GM23248 (cell line): ENCODE measurements at places on chromosomes 3 and 15.

DNA sequence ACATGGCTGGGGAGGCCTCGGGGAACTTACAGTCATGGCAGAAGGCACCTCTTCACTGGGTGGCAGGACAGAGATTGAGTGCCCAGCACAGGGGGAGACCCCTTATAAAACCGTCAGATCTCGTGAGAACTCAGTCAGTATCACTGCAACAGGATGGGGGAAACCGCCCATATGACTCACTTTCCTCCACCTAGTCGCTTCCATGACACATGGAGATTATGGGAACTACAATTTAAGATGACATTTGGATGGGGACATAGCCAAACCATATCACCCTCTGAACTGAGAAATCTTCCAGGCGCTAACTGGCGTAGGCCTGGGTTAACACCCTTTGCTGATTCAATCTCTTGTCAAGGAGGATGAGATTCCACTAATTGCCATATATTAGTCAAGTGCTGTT lies 392.3 kb downstream of the FEZF2 start:
- peak; percentile 6 for DNase-seq

DNA sequence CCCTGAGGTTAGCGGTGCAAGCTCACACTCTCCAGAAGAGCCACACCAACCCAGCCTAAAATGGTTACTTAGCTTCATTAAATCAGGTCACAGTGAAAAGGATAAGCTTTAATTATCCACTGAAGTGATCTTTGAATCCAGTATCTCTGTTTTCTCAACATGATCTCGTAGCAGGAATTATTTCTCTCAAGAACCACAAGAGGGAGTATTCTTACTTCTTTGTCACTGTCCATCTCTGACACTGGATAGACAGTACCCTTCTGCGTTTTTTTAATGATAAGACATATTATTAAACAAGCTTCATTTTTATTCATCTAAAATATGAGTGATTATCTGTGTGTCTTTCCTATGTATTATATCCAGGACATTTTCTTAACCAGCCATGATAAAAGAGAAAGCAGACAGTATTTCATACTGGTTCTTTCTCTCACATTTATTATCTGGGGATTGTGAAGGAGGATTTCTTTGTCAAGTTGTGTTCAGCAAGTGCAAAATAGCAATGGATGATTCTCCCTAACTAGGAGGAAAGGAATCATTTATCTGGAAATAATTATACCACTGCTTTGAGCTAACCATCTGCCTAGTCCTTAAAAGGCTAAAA lies 105.4 kb upstream of the CCDC54 start:
- DNase-seq = peak; percentile 82

DNA sequence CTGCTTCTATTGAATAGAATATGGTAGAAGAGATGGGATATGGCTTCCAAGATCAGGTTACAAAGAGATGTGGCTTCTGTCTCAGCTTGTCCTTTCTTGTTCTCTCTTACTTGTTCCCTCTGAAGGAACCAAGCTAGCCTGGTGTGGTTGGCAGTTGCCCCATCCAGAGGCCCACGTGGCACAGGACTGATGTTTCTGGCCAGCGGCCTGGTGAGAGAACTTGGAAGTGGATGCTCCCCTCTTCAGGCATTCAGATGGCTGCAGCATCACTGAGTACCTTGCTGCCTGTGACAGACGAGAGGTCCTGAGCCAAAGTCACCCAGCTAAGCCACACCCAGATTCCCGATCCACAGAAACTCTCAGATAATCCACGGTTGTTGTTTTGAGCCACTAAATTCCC lies 183.6 kb downstream of the NSMCE3 start:
- no peak for DNase-seq

- DNase-seq = no peak
These were observed 172.3 kb upstream of the MBNL1 start for GRCh38 chr3:152096280-152096906.

DNA sequence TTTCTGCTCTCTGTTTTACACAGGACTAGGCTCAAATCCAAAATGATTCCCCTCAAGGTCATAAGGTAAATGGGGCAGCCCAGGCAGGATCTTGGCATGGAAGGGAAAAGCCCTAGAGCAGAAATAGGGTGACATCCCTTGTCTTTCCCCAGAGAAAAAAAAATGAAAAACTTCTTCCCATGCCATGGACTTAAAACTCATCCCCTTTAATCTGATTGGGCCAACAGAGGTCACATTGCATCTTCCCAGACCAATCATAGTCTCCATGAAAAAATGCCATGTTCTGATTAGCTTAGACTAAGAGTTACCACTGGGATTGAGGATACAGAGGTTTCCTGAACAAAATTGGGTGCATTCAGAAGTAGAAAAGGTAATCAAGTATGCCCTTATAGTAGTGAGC lies 241.3 kb upstream of the LRTM1 start:
- no peak for DNase-seq

GRCh38 chr3:70780790-70781189 lies 468.4 kb upstream of the MDFIC2 start:
- DNase-seq = no peak

DNA sequence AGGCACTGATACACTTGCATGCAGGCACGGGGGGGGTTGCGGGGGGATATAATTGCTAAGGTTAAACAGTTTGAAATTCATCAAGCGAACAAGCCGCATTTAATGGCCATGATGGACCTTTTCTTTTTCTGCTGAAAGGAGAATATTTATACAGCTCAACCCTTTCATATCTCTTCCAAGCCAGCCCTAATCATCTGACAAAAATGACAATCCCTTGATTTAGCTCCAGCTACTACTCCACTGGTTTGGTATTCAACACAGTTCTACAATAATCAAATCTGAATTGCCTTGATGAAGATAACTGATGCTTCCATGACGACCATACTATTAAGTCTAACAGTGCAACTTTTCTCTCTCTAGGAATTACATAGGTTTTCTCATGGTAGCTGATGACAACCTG lies 374.9 kb downstream of the PLCL2 start:
- DNase-seq = no peak

- no peak for DNase-seq
These were observed 117.0 kb upstream of the ARL6 start for GRCh38 chr3:97647441-97647982.

DNA sequence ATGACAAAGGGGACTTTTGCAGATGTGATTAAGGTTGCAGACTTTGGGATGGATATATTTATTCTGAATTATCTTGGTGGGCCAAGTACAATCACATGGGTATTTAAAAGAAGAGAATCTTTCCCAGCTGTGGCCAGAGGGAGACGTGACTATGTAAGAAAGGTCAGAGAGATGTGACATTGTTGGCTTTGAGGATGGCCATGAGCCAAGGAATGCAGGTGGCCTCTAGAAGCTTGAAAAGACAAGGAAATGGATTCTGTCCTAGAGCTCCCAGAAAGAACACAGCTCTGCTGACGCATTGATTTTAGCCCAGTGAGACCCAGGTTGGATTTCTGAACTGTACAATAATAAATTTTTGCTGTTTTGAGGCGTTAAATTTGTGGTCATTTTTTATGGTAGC lies 616.0 kb upstream of the TBL1XR1 start:
- DNase-seq = no peak

- no peak for DNase-seq
These were observed 16.2 kb upstream of the DENND6A start for GRCh38 chr3:57709031-57709430.

DNA sequence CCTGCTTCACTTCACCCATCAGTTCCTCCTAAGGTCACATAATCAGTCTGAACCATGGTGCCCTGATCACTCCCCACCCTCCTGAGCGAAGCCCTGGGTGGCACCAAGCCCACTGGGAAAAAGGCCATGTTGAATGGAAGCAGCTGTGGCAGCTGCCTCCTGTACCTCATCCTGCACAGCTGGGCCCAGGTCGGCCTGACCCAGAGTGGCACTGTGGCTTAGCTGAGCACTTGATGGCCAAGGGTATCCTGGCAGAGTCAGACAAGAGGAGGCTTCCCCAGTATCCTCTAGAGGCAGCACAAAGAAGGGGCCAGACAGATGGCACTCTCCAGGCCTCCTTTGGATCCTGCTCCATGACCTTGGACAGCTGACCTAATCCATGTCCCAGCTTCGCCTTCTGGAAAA lies 68.4 kb downstream of the TLE3 start:
- no peak for DNase-seq

- DNase-seq = no peak
These were observed 13.1 kb upstream of the OCA2 start for GRCh38 chr15:28112101-28112760.

GRCh38 chr15:81297147-81297572 lies 26.8 kb downstream of the STARD5 start:
- peak; percentile 76 for DNase-seq

DNA sequence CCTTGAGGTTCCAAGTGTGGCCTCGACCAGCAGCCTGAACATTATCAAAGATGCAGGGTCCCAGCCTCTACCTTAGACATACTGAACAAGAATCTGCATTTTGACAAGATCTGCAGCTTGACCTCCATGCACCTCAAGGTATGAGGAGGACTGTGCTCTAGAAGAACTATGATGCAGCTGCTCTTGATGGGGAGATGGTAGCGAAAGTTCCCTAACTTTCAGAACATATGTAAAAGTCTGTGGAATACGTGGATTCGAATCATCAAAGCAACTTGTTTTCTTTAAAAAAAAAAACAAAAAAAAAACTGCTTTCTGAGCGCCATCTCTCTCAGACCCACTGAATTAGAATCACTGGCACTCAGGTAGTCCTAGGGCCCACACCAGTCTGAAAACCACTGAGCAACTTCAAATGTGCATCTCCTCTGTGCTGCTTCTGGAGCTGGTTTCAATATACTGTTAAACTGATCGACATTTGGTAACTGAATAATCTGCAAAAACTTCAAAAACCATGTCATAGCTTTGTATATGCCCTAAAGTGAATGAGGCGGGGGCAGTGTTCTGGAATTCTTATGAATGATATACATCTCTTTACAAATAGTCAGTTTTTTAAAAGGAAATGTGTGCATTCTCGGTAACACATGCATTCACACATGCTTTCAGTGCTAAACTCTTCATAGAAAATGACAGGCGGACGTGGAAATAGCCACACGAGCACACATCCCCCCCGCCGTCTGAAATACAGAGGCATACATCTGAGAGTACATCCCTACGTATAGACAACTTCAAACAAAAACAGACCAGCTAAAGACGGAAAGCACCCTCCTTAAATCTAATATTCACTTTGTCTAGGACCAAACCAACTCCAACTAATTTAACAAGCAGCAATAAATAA lies 128.8 kb downstream of the FOXP1 start:
- no peak for DNase-seq

DNA sequence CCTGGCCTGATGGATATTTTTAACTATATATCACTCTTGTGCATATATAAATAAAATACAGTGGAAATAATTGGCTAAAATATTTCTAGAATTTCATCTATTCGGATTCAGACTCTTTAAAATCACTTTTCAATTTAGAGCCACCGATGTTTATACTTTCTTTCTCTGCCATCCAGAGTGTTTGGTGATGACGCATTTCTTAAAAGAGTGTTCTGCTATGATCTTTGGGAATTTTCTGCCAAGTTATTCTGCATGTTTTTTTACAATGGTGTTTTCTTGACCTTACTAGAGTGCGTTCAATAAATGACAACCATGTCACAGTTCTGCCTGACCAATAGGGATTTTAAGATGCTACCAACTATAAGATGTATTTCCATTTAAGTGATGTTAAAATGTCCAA lies 30.2 kb downstream of the PPP2R3A start:
- DNase-seq = peak; percentile 48

DNA sequence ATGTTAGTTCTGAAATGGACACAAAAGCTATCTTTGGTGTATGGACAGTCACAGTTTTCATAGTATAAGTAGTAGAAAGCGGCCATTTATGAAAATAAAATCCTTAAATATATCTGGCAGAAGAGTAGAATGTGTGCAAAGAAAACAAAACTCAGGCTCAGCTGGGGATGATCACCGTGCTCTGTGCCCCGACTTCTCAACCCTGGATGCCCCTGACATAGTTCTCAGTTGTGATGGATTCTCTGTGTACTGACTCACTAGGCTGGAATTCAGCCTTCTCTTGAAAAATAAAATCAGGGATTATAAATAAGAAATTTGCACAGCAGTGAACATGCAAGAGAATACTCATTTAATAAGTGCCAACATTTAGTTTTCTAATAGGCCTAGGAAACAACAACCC lies 925.1 kb upstream of the NR2F2 start:
- peak; percentile 29 for DNase-seq

DNA sequence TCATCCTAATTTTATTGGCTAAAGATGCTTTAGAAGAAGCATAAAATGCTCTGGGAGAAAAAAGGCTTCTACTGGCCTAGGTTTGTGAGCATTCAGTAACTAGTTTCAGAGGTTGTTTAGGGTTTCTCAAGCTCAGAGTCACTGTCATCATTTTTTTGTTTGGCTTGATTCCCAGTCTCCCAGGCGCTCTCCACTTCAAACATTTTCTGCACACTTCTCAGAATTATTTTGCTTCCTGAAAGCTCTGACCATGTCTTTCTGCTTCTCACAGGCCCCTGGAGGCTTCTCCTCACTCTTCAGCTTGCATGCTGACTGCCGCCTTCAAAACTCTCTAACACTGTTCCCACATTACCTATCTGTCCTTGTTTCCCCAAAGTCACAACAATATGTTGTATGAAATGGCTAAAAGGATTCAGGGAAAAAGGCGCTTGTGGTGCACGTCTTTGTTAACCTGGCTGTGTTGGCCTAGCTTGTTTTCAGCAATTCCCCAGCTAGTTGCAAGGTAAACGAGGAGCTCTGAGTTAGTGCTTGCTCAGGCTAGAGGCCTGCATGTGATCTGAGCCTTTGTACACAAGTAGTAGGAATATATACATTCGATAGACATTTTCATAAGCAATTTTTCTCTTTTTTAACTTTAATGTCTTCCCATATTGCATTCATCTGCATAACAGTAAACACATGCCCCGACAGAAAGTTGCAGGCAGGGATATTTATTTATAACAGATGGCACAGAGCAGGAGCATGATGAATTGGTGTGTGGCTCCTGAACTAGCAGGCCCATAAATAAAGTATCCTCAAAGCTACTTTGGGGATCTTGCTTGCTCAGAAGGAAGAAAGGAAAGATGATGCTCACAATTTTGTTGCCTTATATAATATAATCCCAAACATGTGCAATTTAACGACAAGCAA lies 129.2 kb upstream of the DPH6 start:
- peak; percentile 68 for DNase-seq

DNA sequence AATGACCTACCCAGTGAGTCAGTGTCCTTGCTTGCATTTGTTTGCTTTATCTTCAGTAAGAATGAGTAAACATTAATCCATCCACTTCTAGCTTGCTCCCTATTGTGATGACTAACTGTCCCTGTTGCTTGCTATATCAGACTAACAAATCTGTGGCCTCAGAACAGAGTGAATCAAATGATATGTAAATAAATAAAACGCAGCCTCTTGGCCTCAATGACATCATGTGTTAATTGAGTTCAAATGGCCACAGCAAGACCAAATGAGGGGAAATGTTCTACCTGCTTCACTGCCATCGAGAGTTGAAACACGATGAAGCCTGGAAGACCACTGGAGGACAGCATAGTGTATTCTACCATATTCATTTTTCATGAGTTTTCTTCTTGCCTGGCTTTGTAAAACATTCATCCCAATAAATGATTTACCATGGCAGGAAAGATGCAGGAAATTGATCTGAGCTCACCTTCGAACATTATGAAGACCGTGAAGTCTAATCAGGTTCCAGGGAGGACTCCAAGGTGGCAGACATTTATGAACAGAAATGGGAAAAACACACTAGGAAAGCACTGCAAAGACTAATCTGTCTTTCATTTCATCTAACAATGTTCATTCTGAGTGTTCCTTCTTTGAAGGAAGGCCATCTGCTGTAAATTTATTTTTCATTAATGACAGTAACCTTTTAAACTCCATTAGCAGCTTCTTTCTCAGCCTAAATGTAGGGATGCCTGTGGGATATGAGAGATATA lies 1144.5 kb downstream of the TUSC7 start:
- DNase-seq = peak; percentile 87

- DNase-seq = no peak
These were observed 232.7 kb downstream of the MECOM start for GRCh38 chr3:169430707-169431404.
